Activated CD8-positive, alpha-beta memory T cell treated with anti-CD3 and anti-CD28 coated beads for 1 hour (primary cell): ENCODE measurements at places on chromosomes 1 and 21.

DNA sequence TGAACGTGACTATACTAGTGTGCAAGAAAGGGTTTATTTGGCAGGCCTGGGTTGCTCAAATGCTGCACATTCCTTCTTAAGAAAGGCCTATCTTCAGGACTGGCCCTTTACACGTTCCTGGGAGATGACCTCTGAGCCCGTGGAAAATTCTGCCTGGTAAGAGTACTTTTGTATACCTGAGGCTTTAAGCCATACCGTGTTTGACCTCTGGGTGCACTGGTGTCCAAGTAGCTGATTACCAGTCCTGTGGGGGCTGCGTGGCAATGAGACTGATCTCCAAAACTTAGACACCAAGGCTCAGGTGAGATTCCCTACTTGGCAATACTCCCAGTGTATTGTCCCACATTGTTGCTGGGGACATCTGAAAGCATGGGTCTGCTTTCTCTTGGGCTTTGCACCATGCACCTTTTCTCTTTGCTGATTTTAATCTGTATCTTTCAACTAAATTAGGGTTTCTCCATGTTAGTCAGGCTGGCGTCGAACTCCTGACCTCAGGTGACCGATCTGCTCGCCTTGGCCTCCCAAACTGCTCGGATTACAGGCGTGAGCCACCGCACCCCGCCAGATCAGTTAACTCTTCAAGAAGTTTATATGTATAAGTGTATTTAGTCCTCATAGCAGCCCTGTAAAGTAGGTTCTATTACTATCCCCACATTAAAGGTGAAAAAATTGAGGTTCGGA is 44.5 kb downstream of the TRIM33 start:
- DNase-seq: no peak

DNA sequence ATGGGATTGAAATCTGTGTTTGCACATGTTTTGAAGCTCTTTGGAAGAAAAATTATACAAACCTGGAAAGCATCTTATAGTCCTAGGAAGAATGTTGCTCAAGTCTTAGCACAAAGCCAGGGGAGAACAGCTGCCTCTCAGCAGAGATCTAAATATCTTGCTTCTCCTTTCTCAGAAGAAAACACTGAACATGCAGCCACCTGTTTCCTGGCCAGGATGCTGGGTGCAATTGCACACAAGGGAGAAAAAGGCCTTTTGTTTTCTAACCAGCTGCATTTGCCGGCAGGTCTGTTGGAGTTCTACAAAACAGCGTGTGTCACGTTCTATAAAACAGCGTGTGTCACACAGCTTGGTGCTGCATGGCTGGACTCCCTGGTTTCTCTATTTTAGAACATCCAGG is 259.6 kb upstream of the PLD5 start:
- DNase-seq: no peak

GRCh38 chr1:207804721-207805468 is 53.0 kb downstream of the CD46 start:
- DNase-seq: no peak

DNA sequence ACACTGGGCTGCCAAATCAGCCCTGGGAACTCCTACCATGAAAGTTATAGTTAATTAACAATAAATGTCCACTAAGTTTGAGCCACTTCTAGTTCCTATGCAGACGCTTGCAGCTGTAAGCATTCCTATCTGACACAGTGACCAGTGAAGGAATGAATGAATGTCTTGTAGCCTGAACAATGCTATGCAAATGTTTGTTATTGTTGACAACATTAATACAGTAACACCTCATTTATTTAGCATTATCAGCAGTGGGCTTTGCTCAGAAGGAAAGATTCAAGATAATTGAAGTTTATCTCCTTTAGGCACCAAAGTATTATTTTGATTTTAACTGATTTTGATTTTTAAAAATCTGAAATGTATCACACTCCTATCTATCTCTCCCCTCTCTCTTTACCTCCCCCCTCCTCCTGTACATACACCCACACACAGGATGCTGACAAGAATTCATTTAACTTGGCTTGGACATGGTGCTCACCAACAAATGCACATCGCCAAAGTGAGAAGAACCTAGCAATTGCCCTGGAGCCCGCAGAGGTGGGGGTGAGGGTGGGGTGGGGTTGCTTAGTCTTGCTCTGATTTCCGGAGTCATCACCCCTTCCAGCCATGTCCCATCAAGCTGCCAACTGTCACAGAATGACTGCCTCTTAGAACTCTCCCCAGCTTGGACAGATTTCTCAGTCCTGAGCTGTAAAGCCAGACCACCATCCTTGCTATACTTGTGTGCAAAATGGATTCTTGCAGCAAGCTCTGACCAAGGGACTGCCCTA is 215.3 kb upstream of the CSF3R start:
- DNase-seq: no peak

DNA sequence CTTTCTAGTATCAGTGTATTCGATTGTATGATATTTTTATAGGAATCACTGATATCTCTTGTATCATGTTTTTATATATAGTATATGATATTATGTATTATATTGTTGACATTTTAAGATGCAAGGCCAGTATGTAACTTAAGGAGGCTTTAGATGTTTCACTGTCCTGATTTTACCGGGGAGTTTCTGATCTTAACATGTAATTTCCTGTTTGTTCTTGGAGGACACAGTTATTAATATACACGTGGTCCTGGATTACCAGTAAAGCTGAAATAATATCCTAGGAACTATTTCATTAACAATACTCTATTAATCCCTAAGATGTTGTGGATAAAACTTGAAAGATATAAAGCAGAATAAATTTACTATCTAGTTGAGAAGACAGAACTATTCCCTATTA is 19.5 kb downstream of the SDCCAG8 start:
- DNase-seq: no peak

DNA sequence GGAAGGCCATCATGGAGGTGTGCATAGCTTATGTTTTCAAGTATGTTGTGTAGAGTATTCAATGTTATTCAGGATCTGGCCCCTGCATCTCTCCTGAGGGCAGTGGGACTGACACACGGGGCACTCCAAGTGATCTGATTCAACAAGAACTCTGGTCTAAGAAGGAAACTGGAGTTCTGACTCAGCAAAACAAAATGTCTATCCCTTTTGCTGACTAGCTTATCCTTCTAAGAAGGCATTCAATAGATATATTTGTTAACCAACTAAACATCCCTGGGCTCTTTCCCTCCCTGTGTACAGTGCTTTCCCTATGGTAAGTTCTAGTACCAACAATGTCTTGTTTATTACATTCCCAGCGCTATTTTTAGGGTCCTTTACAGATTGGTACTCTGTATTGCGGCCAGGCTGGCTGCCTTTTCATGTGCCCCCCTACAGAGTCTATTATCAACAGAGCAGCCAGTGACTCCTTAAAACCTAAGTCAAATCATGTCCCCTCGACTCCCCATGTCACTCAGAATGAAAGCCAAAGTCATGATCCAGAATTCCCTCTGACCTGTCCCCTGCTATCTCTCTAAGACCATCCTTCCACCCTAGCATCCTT is 304.9 kb downstream of the KCNH1 start:
- no peak for DNase-seq

- DNase-seq: no peak
These were observed 53.4 kb upstream of the RGS21 start for GRCh38 chr1:192263436-192263835.

GRCh38 chr1:230280054-230280795 is 145.9 kb downstream of the PGBD5 start:
- DNase-seq: no peak

DNA sequence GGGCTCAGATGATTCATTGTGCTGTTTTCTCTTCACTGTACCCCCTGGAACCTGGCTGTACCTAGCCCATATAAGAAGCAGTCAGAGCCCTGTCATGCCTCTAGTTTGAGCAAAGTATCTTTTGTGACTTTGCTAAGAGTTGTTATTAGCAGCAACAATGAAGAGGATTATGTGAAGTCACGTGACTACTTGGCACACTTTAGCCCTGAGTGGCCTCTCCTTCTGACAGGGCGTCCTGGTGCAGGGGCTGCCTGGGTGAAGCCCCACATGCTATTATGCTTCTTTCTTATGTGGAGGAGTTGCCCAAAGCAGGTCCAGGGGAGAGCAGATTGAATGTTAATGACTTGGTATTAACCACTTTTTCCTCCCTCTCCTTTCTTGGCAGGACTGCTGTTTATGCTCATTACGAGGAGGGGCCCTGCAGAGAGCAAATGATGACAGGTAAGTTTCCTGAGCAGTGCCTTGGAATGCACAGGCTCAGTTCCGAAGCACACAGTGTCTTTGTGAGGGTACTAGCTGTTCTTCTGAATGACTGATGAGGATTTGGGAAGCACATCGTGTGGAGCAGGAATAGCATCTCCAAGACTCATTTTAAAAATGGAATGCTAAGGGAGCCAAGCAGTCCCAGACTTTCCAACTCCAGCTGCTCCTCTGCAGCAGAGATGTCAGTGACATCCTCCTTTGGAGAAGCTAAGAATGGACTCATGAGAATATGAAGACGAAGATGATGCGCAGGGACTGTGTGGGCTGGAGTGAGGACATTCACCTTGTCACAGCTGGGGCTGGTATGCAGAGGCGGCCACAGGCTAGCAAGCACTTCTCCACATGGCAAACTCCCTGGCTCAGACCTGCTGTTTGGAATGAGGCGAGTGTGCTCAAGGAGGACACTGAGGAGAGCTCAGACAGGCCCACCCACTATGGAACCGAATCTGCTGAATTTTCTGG is 15.2 kb upstream of the ST3GAL3 start:
- no peak for DNase-seq

DNA sequence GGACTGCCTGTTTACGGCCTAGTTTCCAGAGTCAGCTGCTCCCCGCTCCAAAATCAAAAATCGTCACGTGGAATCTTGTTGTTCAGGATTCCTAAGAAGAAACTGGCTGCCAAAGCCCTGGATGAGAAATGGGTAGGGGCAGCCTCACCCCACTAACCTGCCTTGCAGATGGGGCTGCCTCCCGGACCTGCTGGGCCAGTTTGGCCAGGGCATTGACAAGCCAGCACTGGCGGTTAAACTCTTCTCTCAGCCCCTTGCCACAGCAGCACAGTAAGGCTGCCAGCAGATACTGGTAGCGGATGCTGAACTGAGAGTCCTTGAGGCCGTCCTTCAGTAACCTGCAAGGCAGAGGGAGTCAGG is 31.6 kb upstream of the PPP1R15B start:
- DNase-seq: no peak

GRCh38 chr1:157237522-157237921 is 99.3 kb upstream of the ETV3 start:
- no peak for DNase-seq
